RKO (cell line): ENCODE measurements at places on chromosomes 3 and 15.

GRCh38 chr3:171741377-171741776 lies 68.9 kb downstream of the PLD1 start:
- no peak for DNase-seq

GRCh38 chr3:186746008-186746407 lies 28.8 kb downstream of the KNG1 start:
- peak; percentile 13 for DNase-seq

- DNase-seq: no peak
Observed at GRCh38 chr3:155308831-155309230, 15.3 kb upstream of the STRIT1 start.

- peak; percentile 69 for DNase-seq
Observed at GRCh38 chr15:74193299-74193718, 9.3 kb downstream of the STRA6 start.

- DNase-seq: no peak
Observed at GRCh38 chr15:34993877-34994276, 5.8 kb upstream of the ZNF770 start.

DNA sequence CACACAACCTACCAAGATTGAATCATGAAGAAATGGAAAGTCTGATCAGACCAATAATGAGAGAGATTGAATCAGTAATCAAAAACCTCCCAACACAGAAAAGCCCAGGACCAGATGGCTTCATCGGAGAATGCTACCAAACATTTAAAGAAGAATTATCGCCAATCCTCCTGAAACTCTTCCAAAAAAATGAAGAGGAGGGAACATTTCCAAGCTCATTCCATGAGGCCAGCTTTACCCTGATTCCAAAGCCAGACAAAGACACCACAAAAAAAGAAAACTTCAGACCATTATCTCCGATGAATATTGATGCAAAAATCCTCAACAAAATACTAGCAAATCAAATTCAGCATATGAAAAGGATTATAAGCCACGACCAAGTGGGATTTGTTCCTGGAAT lies 94.1 kb downstream of the SENP2 start:
- DNase-seq: no peak

GRCh38 chr3:125374501-125374995 lies 577 bp downstream of the ZNF148 start:
- DNase-seq: peak; percentile 57

DNA sequence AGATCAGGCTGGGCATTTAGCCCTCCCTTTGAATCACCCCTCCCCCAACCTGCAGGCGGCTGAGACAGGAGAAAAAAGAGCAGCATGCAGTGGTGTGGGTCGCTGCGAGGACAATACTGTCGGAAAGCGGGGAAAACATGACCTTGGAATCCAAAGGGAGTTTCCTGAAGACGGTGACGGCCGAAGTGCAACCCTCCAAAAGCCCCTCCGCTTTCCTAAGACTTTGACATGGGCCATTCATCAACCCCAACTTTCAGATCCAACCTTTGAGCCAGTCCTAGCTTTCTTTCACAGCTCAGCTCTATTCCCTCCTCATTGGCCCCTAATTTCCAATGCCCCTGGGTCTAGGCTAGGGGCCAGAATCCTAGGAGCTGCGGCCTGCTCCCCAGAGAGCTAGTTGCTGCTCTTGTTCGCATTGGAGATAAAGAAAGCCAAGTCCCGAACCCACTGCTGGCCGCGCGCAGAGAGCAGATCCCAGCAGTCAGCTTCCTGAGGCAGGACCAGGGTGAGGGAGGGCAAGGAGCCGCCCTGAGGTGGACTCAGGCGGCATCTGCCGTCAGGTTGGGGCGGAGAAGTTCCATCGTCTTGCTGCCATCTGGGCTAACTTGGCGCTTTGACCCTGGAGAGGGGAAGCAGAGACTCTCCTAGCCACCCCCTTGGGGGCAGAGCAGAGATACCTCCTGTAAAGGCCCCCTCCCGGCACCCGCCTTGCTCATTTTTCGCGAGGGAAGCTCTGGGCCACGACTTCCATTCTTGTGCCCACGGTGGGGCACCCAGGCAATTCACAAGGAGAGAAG lies 914 bp downstream of the ZIC4 start:
- DNase-seq: no peak

DNA sequence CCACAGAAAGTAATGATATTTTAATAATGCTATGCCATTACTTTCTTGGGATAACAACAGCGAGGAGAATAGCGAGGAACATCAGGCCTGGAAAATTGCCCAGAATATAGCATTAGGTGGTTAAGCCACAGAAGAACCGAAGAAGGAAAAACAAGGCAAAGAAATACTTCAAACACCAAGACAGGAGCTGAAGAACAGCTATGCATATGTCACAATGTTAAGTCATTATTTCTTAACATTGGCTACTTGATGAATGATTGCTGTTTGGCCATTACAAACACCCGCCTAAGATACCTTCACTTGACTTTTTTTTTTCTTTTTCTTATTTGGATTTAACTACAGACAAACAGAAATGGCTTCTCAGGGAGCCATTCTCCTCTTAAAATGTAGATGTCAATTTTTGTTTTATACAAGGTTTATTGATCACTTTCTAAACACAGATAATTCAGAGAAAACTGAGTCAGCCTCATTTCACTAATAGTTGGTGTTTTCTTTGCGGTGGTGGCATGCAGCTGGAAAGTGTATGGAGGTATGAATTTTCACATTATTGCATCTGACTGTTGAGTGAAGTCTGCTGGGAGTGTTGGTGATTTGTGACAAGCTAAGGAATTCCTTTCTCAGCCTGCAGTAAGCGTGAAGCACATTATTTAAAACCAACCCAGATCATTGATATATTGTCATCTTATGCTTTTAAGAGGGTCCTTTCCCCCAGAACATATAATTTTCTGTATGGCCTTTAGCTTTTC lies 705.7 kb upstream of the NR2F2 start:
- DNase-seq: no peak

DNA sequence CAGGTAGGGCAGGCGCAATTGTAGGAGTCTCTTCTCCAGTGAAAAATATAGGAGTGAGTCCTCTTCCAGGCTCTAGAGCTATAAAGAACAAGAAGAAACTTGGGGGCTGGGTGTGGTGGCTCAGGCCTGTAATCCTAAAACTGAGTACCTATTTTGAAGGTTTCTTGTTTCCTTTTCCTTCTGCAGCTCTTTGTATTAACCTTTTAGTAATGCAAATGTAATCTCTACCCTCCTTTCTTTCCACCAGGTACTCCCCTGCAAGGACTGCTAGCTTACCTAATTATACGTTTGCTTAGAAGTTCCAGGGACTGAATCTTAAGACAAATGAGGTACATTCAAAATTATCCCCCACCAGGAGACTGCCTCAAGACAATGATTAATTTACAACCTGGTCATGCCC lies 75.9 kb downstream of the CD47 start:
- no peak for DNase-seq

- peak; percentile 76 for DNase-seq
Observed at GRCh38 chr15:64842986-64843561, 1.4 kb downstream of the PLEKHO2 start.

DNA sequence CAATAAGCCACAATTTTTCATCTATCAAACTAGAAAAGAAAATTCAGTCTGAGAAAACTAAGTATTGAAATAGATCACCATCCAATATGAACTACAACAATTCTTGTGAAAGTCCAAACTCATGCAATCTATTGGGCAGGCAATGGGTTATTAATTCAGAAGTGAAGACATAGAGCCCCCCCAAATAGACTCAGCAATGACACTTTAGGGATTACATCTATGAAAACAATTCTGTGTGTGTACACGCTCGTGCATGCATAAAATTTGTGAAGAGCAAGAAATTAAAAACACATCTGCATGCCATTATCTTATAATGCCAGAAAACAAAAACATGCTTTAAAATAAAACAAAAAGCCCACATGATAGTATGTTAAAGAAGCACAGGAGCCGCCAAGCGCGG lies 151.3 kb downstream of the NR1I2 start:
- no peak for DNase-seq

- no peak for DNase-seq
Observed at GRCh38 chr3:14536055-14536815, 3.9 kb downstream of the GRIP2 start.

GRCh38 chr15:74265046-74265639 lies 29.0 kb downstream of the CCDC33 start:
- peak; percentile 12 for DNase-seq

- peak; percentile 21 for DNase-seq
Observed at GRCh38 chr15:71588746-71589145, 221.6 kb upstream of the NR2E3 start.

- no peak for DNase-seq
Observed at GRCh38 chr3:47245271-47245670, 37.3 kb downstream of the KIF9 start.

GRCh38 chr3:48400824-48401433 lies 28.9 kb downstream of the FBXW12 start:
- DNase-seq: peak; percentile 49

DNA sequence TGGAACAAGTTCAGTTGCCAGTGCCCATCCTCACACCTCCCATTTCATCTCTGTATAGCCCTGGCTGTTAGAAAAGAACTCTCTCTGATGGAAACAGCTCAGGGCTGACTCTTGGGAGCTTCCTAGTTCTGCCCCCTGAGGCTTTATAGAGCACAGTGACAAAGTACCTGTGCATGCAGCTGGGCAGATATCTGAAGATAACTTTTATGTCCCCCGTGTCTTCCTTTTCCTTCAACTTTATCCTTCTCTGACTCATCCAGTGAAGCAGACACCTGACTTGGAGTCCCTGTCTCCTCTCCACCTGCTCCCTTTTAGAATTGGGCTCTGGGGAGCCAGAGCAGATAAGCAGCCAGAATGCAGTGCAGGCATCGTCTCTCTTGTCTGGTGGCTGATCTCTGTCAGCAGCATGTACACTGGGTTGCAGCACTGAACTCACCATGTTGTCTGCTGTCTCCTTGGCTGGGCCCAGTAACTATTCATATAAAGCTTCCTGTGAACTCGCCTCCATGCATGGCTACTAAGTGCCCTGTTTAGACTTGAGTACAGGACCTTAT lies 53.9 kb upstream of the PLXNA1 start:
- no peak for DNase-seq

- DNase-seq: no peak
Observed at GRCh38 chr3:71104556-71104955, 479.0 kb downstream of the FOXP1 start.

DNA sequence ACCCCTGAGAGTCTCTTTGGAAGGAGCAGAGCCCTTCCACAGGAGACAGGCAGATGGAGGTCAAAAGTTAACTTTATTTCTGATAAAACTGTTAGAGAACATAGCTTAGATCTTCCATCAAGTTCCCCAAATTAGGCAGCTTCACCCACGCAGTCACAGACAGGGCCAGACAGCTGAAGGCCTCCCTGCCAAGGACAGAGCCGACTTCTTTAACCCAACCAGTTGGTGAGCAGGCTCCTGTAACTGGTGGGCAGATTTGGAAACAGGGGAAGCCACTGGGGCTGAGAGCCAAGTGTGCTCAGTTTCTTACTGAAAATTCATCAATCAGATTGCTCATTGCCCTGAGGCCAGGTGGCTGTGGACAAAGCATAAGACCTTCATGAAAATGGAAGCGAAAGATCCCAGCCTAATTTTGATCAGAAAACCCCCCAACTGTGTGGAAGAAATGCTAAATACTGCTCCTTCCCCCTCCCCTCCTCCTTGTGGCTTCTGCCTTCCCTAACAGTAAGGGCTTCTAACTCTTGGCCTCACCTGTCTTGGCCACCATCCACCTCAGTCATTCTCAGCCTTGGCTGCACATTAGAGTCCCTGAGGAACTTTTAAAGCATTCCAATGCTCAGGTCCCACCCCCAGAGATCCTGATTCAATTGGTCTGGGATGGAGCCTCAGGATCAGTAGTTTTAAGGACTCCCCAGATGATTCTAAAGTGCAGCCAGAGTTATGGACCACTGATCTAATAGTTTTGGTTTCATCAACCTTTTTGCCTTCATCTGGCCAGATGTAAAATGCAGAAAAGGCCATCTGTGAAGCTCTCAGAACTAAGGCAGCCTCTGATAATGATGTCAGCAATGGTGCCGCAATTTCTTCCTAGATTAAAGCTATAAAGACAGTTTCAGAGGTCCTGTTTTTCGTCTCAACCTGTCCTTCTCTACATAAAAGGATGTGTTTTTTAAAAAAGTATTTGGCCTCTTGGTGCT lies 11.5 kb downstream of the CLRN1 start:
- no peak for DNase-seq

DNA sequence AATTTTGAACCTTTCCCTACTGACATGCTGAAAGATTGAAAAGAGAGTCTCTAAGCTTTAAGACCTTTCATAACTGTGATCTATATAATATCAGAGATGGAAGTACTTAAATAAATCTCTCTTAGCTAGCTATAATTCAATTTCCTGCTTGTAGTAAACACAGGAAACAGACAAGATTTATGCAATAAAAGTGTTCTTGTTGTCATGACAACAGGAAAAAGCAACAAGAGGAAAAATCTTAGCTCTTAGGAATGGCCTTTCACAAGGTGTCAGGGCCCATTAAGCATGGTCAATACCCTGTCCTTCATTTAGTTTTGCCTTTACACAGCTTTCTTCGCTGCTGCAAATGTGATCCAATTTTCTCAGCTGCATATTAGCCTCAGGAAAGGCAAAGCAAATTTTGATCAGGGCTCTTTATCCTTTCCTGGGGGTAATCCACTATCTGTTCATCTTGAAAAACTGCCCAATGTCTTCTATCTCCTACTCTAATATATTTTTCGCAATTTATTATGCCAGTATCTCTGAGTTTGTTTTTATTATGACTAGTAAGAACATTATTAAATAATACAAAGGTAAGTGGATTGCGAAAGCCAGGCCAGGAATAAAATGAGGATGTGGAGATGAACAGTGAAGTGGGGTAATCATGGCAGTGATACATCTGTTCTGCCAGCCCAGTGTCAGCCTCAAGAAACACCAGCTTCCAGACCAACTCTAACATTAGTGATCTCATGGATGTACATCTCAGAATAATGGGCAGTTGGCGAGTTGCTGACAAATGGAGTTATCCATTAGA lies 28.7 kb downstream of the SIDT1 start:
- no peak for DNase-seq

- DNase-seq: peak; percentile 27
Observed at GRCh38 chr3:39254806-39255449, 24.9 kb downstream of the CX3CR1 start.

GRCh38 chr3:165830746-165831145 lies 6.5 kb downstream of the BCHE start:
- no peak for DNase-seq

GRCh38 chr3:72938471-72939265 lies 50.8 kb downstream of the GXYLT2 start:
- DNase-seq: peak; percentile 71

GRCh38 chr3:122031123-122031468 lies 9.0 kb upstream of the ILDR1 start:
- no peak for DNase-seq
